ENCODE measurements at places on chromosomes 6 and 20.
A peak's percentile ranks its signal among the peaks of the same experiment; 100 is the strongest.

DNA sequence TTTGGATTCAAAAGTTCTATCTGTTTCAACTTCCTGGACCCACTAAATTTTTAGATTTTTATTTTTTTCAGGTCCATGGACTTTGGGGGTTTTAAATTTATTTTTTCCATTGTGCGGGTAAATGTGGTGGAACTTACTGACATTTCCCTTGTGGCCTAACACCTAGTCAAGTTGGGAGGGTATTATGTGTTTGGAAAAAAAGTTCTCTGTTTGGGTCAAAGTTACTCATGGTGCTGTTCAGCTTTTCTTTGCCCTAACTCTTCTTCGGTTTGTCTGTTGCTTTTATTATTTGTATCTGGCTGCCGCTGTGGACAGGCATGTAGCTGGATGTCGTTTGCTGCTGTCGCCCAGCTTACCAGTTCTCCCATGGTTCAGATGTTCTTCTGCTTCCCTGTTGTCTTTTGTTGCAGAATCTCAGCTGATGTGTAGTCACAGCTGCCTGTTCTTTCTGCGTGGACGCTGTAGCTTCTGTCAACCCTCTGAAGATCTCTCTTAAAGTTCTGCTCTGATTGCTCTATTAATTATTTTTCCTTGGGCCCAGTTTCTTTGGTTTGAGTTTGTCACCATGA is 7.9 kb downstream of the IGF2R start:
- DNase-seq, result no peak

DNA sequence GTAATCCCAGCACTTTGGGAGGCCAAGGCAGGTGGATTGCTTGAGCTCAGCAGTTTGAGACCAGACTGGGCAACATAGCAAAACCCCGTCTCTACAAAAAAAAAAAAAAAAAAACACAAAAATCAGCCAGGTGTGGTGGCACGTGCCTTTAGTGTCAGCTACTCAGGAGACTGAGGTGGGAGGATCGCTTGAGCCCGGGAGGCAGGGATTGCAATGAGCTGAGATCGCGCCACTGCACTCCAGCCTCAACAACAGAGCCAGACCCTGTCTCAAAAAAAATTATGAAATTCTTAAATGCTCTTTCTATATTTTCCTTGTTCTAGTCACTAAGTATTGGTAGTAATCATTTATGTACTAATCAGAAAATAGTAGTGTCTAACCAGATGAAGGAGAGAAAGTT is 30.6 kb downstream of the SYTL3 start:
- DNase-seq, result no peak

DNA sequence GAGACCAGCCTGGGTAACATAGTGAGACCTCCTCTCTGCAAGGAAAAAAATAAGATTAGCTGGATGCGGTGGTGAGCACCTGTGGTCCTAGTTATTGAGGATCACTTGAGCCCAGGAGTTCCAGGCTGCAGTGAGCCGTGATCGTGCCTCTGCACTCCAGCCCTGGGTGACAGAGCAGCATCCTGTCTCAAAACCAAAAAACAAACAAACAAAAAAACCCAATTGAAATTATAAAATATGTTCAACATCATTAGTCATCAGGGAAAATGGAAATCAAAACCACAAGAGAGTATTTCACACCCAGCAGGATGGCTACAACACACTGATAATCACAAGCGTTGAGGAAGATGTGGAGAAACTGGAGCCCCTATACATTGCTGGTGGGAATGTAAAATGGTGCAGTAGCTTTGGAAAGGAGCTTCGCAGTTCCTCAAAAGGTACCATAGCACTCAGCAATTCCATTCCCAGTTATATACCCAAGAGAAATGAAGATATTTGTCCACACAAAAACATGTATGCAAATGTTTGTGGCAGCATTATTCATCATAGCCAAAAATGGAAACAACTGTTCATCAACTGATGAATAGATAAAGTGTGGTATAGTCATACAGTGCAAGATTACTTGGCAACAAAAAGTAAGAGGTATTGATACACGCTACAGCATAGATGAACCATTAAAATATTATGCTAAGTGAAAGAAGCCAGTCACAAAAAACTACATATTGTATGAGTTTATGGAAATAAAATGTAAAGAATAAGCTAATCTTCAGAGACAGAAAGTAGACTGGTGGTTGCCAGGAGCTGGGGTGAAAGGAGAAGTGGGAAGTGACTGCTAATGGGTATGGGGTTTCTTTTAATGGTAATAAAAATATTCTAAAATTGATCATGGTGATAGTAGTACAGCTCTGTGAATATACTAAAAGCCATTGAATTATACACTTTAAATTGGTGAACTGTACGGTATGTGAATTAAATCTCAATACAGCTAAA is 38.7 kb upstream of the RIPOR2 start:
- no peak for DNase-seq

DNA sequence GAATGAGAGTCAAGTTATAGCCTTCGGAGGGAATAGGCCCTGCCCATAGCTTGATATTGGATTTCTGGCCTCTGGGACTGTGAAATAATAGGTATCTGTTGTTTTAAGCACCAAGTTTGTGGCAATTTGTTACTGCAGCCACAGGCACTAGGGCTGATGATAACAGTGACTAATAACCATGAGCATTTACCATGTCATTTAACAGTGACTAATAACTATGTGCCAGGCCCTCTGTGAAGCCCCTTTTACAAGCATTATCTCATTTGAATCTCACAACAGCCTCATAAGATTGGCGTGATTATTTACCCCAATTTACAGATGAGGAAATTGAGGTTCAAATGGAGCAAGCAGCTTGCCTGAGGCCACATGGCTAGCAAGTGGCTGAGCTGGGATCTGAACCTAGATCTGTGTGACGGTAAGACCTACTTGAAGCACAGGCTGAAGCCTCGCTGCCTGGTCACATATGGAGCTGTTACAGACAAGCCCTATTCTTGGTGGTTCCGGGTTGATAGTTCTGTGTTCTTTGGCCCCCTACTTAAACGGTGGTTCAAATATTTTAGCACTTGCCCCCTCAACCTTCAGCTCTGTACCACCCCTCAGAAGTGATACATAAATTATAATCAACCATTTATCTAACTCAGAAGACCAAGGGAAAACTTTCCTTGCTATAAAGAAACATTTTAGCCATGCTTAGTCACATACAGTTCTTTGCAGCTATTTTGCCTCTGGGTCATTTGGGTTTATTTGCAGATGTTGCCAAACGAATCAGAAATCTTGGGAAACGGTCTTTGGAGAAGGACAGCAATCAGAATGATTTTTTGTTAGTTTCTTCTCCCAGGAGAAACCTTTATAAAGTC is 98.3 kb downstream of the ELOVL5 start:
- peak; percentile 29 for DNase-seq

DNA sequence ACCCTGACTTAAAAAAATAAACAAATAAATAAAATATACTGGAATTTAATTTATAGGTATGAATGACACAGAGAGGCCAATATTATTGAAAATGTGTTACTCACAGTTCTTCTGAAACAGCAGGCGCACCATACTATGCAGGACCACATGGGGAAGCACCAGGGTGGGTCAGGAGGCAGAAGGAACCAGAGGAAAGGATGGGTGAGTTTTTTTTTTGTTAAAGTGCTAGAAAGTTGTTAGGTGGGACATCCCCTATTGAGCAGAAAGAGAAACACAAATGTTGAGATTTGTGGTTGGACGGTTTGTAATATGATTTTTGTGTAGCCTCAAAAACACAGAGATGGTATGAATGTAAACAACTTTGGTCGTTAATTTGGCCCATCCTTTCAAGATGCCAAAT is 26.0 kb downstream of the PTPRA start:
- no peak for DNase-seq

DNA sequence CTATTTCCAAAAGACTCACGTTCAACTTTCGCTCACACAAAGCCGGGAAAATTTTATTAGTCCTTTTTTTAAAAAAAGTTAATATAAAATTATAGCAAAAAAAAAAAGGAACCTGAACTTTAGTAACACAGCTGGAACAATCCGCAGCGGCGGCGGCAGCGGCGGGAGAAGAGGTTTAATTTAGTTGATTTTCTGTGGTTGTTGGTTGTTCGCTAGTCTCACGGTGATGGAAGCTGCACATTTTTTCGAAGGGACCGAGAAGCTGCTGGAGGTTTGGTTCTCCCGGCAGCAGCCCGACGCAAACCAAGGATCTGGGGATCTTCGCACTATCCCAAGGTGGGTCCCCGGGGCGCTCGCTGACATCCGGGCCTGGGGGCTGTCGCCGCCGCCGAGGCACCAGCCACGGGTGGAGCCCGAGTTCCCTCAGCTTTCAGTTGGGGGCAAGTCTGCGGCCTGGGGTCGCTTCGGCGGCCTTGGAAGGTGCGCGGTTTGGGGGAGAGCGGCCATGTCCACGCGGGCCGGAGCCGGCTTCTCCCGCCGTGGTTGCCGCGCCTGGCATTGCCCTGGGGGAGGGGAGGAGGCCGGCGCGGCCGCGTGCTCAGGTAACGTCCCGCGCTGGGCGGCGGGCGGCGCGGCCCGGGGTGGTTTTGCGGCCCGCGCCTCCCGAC is 429 bp downstream of the AMD1 start:
- DNase-seq, result no peak

- no peak for DNase-seq
Observed at GRCh38 chr6:2792330-2793110, 27.3 kb downstream of the WRNIP1 start.

GRCh38 chr6:109512271-109512817 is 29.3 kb upstream of the ZBTB24 start:
- DNase-seq, result no peak

DNA sequence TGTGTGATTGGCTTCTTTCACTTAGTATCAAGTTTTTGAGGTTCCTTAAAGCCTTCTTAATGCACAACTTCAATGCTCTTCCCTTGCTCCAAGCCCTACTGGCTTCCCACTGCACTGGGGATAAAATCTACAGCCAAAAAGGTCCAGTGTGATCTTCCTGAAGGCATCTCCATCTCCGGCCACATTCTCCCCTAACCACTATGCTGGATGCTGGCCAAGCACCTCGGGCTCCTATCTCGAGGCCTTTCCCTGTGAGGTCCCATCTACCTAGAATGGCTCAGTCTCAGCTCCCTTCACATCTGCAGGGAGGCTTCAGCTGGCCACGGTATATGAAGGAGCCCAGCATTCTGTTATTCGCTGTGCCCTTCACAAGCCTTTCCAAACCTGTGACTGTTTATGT is 48.1 kb downstream of the CNKSR3 start:
- no peak for DNase-seq

GRCh38 chr6:43723737-43724295 is 36.2 kb upstream of the MRPS18A start:
- no peak for DNase-seq

- DNase-seq, result no peak
Observed at GRCh38 chr20:57614490-57615444, 5.5 kb downstream of the ZBP1 start.

- no peak for DNase-seq
Observed at GRCh38 chr6:108684771-108685329, 124.1 kb downstream of the FOXO3 start.

Data from amniotic stem cell (primary cell).